MCF 10A (cell line): ENCODE measurements at places on chromosomes 3 and 15. TPM values are rescaled to one million over a fixed set of nuclear protein-coding genes. Genes with fewer than 3 reads are reported as not detected.

GRCh38 chr15:43899928-43900327 is 73.1 kb downstream of the WDR76 start:
- DNase-seq: no peak

Gene LDHAL6B
- total RNA-seq: not detected in 2 replicates

Gene BFSP2
- total RNA-seq: not detected in 2 replicates

GRCh38 chr15:52466134-52466701 is 62.5 kb downstream of the MYO5A start:
- no peak for DNase-seq

DNA sequence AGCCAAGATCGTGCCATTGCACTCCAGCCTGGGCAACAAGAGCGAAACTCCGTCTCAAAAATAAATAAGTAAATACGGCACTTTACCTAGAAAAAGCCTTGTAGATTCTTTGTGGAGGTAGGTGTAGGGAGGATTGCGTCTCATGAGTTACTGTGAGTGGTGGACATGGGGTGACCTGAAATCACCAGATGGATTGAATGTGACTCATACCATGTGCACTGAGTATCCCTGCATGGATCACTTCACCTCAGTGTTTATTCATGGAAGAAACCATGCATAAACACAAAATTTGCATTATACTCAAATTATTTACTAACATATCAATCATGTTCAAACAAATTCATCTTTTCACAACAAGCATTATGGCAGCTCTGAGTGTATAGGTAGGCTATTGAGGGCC is 55.9 kb downstream of the MRPS25 start:
- no peak for DNase-seq

Gene ASTE1
- total RNA-seq: 2.7 and 3.3 TPM in 2 replicates

DNA sequence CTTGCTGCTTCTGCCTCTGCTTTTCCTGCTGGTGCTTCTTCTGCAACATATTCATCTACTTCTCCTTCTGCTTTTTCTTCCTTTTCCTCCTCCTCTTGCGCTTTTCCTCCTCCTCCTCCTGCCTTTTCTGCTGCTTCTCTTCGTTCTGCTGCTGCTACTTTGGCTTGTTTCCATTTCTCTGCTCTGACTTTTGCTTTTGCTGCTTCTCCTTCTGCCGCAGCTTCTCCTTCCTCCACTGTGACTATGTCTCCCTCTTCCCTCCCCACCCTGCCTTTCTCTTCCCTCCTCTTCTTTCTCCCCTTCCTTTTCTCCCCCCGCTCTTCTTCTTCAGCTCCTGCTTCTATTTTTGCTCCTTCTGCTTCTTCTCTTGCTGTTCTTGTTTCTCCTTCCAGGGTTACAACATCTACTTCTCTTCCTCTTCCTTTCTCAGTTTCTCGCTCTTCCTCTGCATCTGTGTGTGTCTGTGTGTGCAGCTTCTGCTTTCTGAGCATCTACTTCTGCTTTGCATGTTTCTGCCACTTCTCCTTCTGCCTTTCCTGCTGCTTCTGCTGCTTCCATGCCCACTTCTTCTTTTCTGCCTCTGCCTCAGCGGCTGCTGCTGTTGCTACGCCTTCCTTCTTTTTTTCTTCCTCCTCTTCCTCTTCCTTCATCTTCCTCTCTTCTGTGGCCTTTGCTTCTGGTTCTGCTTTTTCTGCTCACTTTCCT is 51.4 kb downstream of the FAM43A start:
- DNase-seq: no peak

Gene FRMD4B
- 39.0 and 51.9 TPM in 2 replicates for total RNA-seq

Gene GPR171
- not detected in 2 replicates for total RNA-seq

DNA sequence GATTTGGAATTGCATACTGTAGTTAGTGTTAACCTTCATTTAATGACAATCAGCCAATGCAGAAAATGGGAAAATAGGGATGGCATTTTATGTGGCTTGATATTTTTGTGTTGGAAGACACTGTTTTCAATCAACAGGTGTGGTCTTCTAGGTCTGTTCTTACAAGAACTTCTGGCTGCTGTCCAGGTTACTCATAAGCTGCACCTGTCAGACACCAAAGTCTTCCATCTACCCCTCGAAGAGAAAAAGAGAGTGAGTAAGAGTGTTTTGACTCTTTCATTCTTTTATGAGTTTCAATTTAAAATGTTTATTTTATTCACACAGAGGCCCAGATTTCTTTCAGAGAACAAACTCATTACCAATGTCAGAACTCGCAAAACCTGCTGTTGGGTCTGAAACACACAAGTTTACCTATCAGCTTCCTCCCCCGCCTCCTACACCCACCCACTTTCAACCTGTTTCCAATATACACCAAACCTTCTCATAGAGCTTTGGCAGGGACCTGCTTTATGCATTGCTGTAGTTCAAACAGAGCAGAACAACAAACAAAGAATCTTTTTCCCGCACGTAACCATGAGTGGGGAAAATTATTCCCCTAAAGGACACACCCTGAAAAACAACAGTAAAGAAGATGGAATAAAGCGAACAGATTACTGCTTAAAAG is 767.7 kb upstream of the ALCAM start:
- DNase-seq: peak; percentile 50

Gene SPG11
- total RNA-seq: 65.1 and 69.0 TPM in 2 replicates

Gene HEG1
- total RNA-seq: 8.6 and 10.3 TPM in 2 replicates

Gene DCUN1D1
- 39.1 and 50.1 TPM in 2 replicates for total RNA-seq

DNA sequence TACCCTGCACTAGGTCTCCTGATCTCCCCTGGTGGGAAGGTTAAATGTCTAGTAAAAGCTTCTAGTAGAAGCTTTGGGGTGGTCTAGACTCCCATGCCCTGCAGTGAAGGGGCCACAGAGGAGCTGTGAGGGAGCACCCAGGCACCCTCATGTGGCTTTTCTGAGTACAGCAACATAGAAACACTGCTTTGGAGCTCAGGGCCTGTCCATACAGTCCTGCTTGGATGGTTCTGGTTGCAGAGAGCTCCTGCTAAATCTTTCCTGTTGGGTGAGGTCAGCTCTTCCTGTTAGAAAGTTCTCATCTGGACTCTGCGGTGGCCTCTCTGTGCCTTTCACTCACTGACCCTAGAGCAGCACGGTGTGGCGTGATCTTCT is 47.8 kb downstream of the GPD1L start:
- DNase-seq: no peak

GRCh38 chr15:57220205-57220604 is 156.1 kb upstream of the CGNL1 start:
- DNase-seq: no peak

Gene MOBP
- 0.21 TPM in 1 of 2 replicates, not detected in the other for total RNA-seq

GRCh38 chr3:126895178-126896066 is 87.5 kb upstream of the PLXNA1 start:
- peak; percentile 97 for DNase-seq

Gene CCDC80
- total RNA-seq: 10.4 and 19.4 TPM in 2 replicates
